ENCODE measurements at places on chromosomes 5 and 9.

GRCh38 chr5:43874772-43875171, 271.8 kb downstream of the NNT start:
- H3K36me3 ChIP-seq = no peaks in the 10 kb centered on the region
- no peaks in the 10 kb centered on the region for H3K4me1 ChIP-seq
- H3K27ac ChIP-seq = no peak overlapping the region
- no peaks in the 10 kb centered on the region for H3K27me3 ChIP-seq

- no peak overlapping the region for H3K4me3 ChIP-seq
- no peak for DNase-seq
- no peaks in the 10 kb centered on the region for H3K27me3 ChIP-seq
- no peak overlapping the region for H3K27ac ChIP-seq
- H3K4me1 ChIP-seq = no peaks in the 10 kb centered on the region
These were observed 1504.9 kb upstream of the C9orf72 start for GRCh38 chr9:29078063-29078666.

- H3K27me3 ChIP-seq = peaks cover 85% of the 10 kb centered on the region
- H3K4me3 ChIP-seq = no peak overlapping the region
- peaks cover 7% of the 10 kb centered on the region for H3K36me3 ChIP-seq
- H3K4me1 ChIP-seq = peaks cover 11% of the 10 kb centered on the region
These were observed 98.4 kb upstream of the MVB12B start for GRCh38 chr9:126228111-126228780.

DNA sequence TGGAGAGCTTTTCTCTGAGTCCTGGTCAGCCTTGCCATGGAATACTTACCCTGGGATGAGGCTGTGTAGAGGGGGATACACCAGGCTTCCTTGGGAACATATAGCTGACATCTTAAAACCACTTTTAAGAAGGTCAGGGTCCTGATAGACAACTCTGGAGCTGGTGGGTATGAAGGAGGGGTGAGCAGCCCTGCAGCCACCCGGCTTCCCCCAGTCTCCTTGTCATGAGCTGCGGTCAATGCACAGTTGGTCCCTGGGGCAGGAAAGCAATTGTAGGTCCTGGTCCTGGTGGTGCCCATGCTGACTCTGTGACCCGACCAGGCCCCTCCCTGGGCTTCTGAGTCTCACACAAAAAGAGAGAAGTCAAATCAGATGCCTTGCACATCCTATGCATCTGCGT, 63.6 kb downstream of the MRPL36 start:
- no peaks in the 10 kb centered on the region for H3K4me1 ChIP-seq
- no peaks in the 10 kb centered on the region for H3K36me3 ChIP-seq
- no peak overlapping the region for H3K4me3 ChIP-seq
- DNase-seq = no peak
- no peak overlapping the region for H3K27ac ChIP-seq

DNA sequence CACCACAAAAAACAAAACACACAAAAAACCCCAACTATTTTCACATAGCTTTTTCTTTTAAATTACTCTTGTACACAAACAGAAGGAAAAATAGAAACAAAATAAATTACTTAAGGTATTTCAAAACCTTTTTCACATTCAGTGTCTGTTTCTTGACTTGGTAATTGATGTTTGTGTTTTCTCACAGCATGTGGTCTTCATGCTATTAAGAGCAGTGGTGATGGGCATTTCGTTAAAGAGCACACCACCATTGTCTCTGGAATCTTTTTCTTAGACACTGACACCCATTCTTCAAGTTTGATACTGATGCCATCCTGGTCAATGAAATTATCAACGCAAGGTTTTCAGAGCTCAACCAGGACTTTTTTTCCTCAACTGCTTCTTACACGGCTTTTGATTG, 63.8 kb downstream of the SLC28A3 start:
- H3K27me3 ChIP-seq = peaks cover 28% of the 10 kb centered on the region
- no peak for DNase-seq
- no peak overlapping the region for H3K4me3 ChIP-seq
- H3K36me3 ChIP-seq = no peaks in the 10 kb centered on the region
- no peaks in the 10 kb centered on the region for H3K4me1 ChIP-seq

- peak overlapping the region; percentile 96 for H3K4me3 ChIP-seq
- DNase-seq = peak; percentile 50
- H3K27ac ChIP-seq = peak overlapping the region; percentile 97
- H3K4me1 ChIP-seq = peaks cover 26% of the 10 kb centered on the region
- no peaks in the 10 kb centered on the region for H3K36me3 ChIP-seq
These were observed 679 bp upstream of the KDM4C start for GRCh38 chr9:6757132-6757455.

- H3K36me3 ChIP-seq = peaks cover 4% of the 10 kb centered on the region
- DNase-seq = no peak
- peaks cover 35% of the 10 kb centered on the region for H3K27me3 ChIP-seq
These were observed 38.1 kb downstream of the FAM240B start for GRCh38 chr9:38681747-38682227.

DNA sequence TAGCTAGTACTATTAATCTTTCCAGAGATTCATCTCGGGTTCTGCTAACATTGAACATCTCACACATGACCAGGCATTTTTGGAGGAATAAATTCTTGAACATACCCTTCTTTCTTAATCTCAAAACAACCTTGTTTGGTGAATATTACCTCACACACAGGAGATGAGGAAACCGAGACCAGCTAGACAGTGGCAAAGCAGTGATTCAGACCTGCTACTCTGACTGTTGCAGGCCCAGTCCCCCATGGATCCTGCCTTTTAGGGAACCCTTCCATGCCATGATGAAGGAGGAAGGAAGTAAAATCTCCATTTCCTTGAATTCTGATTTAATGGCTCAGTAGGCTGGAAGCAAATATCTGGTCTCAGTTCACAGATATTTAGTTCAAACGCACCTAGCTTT, 2.6 kb downstream of the PCSK5 start:
- no peak for DNase-seq
- peak overlapping the region; percentile 96 for H3K4me3 ChIP-seq
- H3K27ac ChIP-seq = no peak overlapping the region

- no peaks in the 10 kb centered on the region for H3K36me3 ChIP-seq
- no peak for DNase-seq
- H3K27me3 ChIP-seq = no peaks in the 10 kb centered on the region
- H3K4me3 ChIP-seq = peak overlapping the region; percentile 96
These were observed 789 bp downstream of the ACER2 start for GRCh38 chr9:19409401-19410194.

DNA sequence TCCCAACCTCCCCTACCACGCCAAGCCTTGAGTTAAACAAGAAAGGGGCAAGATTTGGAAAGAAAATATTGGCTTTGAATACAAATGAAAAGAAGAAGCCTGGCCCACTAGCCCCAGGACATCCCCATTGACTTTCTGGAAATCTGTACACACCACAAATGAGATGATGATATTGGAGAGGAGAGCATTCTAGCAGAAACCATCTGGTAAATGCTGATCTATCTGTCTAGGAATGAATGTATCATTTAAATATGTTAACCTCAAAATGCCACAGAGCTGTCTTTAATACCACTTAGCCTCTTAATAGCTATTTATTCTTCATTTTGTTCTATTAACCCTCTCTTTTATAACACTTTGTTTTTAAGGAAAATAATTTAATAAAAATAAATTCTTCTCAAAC, 270.2 kb upstream of the PDE4D start:
- H3K27ac ChIP-seq = no peak overlapping the region
- no peak for DNase-seq
- H3K27me3 ChIP-seq = no peaks in the 10 kb centered on the region
- no peaks in the 10 kb centered on the region for H3K4me1 ChIP-seq

DNA sequence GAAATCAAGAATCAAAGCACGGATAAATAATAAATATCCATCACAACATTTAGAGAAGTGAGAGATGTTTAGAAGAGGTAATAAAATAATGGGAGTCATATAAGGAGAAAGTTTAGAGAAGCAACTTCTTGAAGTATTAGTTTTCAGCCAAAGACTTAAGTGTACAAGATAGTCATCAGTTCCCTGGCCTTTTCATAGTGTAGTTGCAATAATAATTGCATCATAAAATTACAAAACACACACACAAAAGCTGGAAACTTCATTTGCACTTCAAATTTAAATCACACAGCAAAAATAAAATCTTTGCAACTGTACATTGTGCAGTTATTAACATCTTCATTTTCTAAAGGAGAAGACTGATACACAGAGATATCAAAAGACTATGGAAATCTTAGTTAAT, 319.1 kb upstream of the RGMB start:
- no peaks in the 10 kb centered on the region for H3K27me3 ChIP-seq
- no peaks in the 10 kb centered on the region for H3K36me3 ChIP-seq
- H3K4me1 ChIP-seq = peaks cover 4% of the 10 kb centered on the region
- no peak for DNase-seq
- no peak overlapping the region for H3K27ac ChIP-seq

DNA sequence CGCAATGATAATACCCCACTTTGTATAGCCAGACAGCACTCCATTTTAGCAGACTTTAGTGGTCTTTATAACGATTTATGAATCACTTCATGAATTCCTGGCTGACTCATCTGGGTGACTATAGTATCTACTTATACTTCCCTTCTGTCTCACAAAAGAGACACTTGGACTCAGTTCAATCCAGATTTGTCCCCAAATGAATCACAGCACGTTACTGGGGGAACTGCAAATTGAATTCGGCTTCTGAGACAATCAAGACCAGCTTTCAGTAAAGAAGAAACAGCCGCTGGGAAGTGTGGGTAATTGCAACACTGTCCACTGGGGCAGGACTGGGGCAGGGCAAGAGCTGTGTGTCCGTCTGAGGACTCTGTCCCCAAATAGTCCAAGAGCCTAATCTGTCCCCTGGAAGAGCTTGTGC, 337.3 kb upstream of the RFX3 start:
- no peak overlapping the region for H3K4me3 ChIP-seq
- H3K36me3 ChIP-seq = peaks cover 4% of the 10 kb centered on the region
- no peak overlapping the region for H3K27ac ChIP-seq
- no peak for DNase-seq
- H3K4me1 ChIP-seq = no peaks in the 10 kb centered on the region

DNA sequence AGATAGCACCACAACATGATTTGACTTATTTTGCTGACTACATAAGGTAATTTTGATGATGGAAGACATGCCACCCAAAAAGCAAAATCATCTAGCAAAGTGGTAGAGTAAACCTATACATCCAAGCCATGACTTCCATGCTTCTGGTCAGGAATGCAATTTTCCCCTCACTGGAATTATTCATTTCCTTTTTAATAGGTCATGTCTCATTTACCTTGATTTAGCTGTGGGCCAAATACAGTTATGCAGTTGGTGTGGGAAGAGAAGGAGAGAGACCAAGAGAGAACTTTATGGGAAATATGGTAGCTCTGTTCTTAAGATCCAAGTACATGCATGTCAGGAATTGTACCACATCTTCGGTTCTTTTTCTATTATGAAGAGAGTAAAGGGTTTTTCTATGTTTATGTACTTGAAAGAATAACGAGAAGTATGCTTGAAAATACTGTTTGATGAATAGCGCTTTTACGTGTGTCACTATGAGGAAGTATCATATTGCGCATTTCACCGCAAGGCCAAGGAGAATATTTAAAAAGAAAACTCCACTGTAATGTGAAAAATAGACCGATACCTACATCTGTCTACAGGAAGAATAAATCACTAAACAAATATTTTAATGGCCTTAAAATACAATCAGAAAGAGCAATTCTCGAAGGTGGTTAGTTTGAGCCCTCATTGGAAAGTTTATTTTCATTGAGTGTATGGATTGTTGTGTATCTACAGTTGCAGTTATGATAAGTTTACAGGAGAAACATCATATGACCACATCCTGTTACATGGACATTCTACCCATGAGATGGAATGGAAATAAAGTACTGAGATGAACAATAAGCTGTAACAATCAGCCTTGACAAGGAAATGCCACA, 134.0 kb downstream of the FOXD1 start:
- no peaks in the 10 kb centered on the region for H3K36me3 ChIP-seq
- no peak overlapping the region for H3K27ac ChIP-seq
- H3K27me3 ChIP-seq = peaks cover 73% of the 10 kb centered on the region
- no peak for DNase-seq
- no peaks in the 10 kb centered on the region for H3K4me1 ChIP-seq

DNA sequence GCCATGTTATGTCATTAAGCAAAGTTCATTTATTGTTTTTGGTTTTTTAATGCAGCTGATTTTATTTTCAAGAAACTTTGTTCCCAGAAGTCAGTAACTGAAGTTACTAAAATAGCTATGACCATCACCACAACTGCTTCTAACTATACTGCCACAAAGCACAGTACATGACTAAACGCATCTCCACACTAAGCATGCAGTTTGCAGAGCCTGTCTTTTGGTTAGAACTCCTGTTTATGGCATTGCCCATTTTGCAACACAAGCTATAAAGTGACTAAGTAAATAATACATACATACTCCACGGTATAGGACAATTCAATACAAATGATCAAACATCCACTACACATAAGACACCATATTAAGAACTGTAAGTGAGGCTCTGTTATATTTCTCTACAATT, 109.7 kb downstream of the MLLT3 start:
- H3K4me3 ChIP-seq = no peak overlapping the region
- DNase-seq = no peak
- H3K27ac ChIP-seq = no peak overlapping the region

- H3K27me3 ChIP-seq = peaks cover 42% of the 10 kb centered on the region
- DNase-seq = no peak
- H3K4me1 ChIP-seq = peaks cover 2% of the 10 kb centered on the region
These were observed 292.0 kb downstream of the NSG2 start for GRCh38 chr5:174337276-174338184.

GRCh38 chr5:68194386-68194785, 21.2 kb upstream of the PIK3R1 start:
- DNase-seq = no peak
- H3K27me3 ChIP-seq = no peaks in the 10 kb centered on the region
- no peak overlapping the region for H3K4me3 ChIP-seq
- H3K27ac ChIP-seq = no peak overlapping the region
- H3K36me3 ChIP-seq = no peaks in the 10 kb centered on the region
- H3K4me1 ChIP-seq = peaks cover 6% of the 10 kb centered on the region

DNA sequence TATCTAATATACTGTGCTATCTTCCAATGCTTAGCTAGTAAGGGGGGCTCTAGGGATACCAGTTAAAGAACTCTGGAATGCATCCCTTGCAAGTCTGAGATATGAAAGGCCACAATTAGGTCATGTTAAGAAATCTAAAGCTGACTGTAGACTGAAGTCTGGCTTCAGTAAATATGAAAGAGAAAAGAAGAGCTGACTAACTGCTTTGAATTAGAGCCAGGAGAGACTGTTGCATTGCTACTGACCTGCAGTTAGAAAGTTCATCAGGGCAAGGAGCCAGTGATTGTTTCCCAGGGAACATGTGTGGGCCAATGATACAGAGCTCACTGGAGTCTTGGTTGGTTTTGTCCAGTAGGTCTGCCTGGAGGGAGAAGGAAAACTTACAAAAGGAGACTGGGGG, 472.1 kb upstream of the TNC start:
- DNase-seq = no peak
- no peak overlapping the region for H3K27ac ChIP-seq
- peaks cover 19% of the 10 kb centered on the region for H3K27me3 ChIP-seq

- no peaks in the 10 kb centered on the region for H3K36me3 ChIP-seq
- peaks cover 9% of the 10 kb centered on the region for H3K27me3 ChIP-seq
- H3K27ac ChIP-seq = no peak overlapping the region
- DNase-seq = no peak
These were observed 463.6 kb downstream of the SPOCK1 start for GRCh38 chr5:137035480-137035878.

- no peaks in the 10 kb centered on the region for H3K4me1 ChIP-seq
- peaks cover 24% of the 10 kb centered on the region for H3K27me3 ChIP-seq
- DNase-seq = no peak
- H3K36me3 ChIP-seq = no peaks in the 10 kb centered on the region
- no peak overlapping the region for H3K4me3 ChIP-seq
- H3K27ac ChIP-seq = no peak overlapping the region
These were observed 39.2 kb upstream of the PCA3 start for GRCh38 chr9:76725011-76725546.
